A172 (cell line): ENCODE measurements at places on chromosomes 2 and 18.

GRCh38 chr2:200247494-200247893 is 59.0 kb upstream of the SPATS2L start:
- no peak for DNase-seq

GRCh38 chr18:2485983-2486382 is 85.3 kb downstream of the METTL4 start:
- DNase-seq: no peak

DNA sequence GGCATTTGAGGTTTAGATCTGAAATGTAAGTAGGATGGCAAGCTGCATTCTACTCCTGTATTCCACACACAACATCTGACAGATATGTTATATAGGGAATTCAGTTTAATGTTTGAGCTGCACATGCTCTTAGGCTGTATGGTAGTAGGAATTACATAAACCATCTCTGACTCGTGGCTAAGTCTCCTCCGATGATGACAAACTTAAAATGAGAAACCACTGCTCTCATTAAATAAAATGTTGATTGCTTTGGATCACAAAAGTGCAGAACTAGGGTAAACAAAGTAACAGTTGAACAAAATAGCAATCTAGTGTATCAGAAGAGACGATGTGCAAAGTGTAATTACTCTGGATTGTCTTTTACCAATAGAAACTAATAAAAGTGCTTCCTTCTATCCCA is 50.1 kb upstream of the WDR75 start:
- DNase-seq: no peak

DNA sequence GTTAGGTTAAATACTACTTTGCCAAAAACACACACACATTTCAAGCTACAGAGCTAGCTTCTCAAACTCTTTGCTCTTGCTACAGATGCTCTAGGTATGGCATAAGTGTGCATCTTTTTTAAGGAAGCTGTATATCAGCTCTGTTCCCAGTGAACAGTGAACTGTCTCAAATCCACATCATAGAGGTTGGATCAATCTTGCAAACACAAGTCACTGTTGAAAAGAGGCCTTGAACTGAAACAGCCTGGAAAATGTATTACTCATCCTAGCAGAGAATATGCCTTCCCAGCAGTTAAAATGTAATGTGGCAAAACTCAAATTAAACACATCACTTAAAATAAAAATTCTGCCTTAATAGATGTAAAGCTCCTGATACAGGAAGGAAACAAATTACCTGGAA is 151.8 kb downstream of the WDPCP start:
- DNase-seq: no peak

DNA sequence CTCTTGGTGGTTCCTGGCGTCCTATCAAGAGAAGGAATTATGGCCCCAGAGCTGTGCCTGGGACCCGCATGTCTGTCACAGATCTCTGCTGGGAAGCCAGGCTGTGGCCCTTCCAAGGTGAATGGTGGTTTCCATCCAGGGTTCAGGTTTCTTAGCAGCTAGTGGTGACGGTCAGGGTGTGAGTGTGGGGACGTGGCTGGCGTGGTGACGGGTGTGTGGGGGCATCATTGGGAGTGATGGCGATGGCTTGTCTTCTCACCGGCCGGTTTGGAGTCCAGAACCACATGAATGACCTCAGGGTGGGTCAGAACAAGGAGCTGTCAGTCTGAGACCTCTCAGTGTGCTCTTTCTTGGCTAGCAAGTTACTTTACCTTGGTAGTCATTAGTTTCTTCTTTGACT is 52.6 kb downstream of the AGAP1 start:
- DNase-seq: no peak
